Dermis microvascular lymphatic vessel endothelial cell (primary cell): ENCODE measurements at places on chromosomes 6 and 20. TPM values are rescaled to one million over a fixed set of nuclear protein-coding genes. Genes with fewer than 3 reads are reported as not detected.

The TNFRSF6B gene
- total RNA-seq: 3.9 and 15.4 TPM in 2 replicates

The SPEF1 gene
- total RNA-seq: under 0.01 TPM in 1 of 2 replicates, not detected in the other

The TFAP2C gene
- not detected in 2 replicates for total RNA-seq

The BPI gene
- not detected in 2 replicates for total RNA-seq

The TRIM10 gene
- not detected in 2 replicates for total RNA-seq

The CABLES2 gene
- 0.77 and 1.5 TPM in 2 replicates for total RNA-seq

DNA sequence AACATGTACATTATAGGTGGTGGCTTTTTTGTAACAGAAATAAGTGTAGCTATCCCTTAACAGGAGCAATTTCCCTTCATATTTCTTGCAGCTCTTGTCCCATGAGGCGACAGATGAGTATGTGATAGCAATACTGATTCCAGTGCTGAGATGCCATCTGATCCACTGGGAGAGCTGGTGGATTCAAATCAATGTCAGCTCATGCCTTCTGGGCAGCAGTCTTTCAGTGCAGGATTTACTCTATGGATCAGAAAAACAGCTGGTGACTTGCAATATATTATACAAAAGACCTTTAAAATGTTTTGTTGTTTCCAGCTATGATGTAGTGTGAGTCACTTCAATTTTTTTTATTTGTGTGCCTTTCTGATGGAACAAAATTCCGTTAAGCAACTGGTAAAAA lies 259.9 kb upstream of the SASH1 start:
- DNase-seq: no peak

GRCh38 chr6:3811191-3811590 lies 38.0 kb upstream of the FAM50B start:
- no peak for DNase-seq

GRCh38 chr6:41502917-41503671 lies 43.1 kb upstream of the FOXP4 start:
- no peak for DNase-seq

- DNase-seq: peak; percentile 94
These were observed 12.5 kb upstream of the RALGAPB start for GRCh38 chr20:38460040-38460623.

GRCh38 chr6:157169656-157170055 lies 153.7 kb downstream of the TMEM242 start:
- DNase-seq: no peak

- peak; percentile 5 for DNase-seq
These were observed 660 bp downstream of the STXBP5 start for GRCh38 chr6:147204843-147205311.

DNA sequence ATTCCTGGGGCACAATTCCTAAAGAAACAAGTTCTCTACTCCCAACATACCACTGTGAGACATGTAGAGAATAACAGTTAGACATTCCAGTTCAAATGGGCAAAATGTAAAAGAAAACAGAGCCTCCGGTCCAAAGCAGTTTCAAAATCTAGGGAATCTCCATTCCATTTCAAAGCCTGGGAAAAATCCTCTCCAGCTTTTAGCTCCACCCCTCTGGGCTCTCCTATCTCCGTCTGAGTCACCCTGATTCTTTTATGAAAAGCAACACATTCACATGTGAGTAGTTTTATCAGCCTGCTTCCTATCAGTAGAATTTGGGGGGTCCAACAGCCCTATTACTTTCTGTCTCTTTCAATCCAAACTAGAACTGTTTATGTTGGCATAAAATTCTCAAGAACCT lies 3.7 kb downstream of the CSNK2A1 start:
- DNase-seq: peak; percentile 47

- DNase-seq: peak; percentile 29
These were observed 70.6 kb upstream of the PHACTR2 start for GRCh38 chr6:143607168-143607567.

DNA sequence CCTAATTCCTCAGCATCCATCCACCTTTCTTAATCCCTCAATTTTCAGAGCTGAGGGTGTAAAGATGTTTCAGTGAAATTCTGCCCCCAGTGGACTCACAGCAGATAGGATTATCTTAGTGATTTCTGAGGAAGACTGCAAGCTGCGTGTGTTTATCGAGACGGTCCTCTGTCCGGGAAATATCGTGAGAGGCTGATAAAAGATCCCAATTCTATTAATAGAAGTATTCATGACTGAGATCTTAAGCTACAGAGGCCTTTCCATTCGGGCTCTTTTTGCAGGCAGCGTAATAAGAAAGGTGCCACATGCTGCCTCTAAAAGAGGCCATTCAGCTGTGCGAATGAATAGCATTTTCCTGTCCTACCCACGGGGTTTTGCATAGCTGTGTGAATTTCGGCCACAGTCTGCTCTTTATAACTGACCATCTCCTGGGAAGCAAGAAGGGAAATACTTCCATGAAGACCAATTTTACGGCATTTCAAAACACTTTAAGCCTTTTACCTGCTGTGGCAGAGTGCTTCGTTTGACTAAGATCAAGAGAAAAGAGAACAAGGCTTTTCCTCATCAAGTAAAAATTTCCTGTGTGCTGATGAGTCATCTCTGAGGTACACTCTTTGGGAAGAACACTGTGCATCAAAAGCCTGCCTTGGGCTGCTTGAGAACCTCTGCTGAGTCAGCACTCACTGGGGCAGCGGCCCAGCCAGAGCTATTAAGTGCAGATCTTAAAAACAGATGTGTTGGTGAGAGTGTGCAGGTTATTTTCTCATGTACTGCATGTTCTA lies 208.8 kb downstream of the ARHGAP18 start:
- no peak for DNase-seq

DNA sequence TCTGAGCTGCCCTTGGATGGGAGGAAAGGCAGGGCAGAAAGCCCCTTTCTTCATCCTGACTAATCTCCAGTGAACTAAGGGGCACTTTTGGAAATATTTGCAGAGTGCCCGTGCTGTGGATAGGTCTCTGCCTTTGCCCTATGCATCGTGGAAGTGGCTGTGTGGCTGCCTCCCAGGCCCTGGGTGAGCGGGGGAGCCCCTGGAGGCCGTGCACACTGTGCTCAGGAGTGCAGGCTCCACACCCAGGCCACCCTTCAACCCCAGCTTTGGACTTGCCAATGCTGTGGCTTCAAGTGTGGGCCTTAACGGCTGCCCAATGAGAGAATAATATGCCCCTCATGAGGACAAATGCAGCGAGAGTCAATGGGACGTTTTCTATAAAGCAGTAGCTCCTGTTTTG lies 36.7 kb upstream of the ARMC2 start:
- DNase-seq: no peak
